ENCODE measurements at places on chromosomes 2 and 18.

DNA sequence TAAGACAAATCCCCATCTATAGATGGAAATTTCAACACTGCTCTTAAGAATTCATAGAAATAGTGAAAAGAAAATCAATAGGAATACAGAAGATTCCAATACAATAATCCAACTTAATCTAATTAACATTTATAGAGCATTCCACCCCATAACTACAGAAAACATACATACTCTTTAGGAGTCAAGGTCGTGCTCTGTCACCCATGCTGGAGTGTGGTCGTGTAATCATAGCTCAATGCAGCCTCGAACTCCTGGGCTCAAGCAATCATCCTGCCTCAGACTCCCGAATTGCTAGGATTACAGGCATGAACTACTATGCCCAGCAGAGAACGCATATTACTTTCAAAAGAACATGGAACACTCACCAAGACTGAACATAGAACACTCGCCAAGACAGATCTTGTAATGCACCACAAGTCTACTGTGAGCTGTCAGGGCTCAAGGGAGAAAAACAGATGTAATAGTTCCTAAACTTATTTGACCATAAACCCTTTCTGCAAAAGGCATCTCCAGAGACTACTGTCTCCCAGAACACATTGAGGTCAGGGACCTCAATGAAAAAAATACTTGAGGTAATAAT lies 14.1 kb downstream of the MEMO1 start:
- no peak for DNase-seq

DNA sequence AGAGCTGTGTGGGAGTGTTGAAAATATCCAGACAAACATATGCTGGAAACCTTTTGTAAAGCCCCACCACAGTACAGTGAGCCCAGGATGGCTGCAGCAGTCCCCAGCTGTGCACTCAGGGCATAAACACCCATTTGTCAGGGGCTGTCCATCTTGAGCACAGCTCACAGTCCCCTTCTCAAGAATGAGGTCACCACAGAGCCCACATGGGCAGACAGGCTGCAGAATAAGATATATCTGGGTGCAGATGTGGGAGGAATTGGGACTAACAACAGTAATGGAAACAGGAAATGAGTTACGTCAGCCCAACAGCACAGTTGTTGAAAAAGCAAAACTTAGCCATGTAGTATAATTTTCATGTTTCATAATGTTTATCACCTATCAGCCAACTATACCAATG lies 219.6 kb downstream of the ETAA1 start:
- no peak for DNase-seq

- DNase-seq = no peak
These were observed 43.5 kb upstream of the KCNG2 start for GRCh38 chr18:79754022-79754761.

DNA sequence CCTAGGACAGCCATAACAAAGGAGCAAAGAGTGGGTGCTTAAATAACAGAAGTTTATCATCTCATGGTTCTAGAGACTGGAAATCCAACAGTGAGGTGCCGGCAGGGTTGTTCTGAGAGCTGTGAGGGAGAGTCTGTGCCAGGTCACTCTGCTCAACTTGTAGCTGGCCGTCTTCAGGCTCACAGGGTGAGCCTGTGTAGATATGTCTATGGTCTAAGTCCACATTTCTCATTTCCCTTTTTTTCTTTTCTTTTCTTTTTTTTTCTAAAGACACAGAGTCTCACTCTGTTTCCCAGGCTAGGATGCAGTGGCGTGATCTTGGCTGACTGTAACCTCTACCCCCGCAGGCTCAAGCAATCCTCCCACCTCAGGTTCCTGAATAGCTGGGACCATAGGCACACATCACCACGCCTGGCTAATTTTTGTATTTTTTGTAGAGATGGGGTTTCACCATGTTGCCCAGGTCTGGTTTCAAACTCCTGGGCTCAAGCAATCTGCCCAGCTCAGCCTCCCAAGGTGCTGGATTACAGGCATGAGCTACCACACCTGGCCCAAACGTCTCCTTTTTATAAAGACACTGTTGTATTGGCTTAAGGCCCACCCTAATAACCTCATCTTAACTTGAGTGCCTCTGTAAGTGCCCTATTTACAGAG lies 142.2 kb downstream of the SP3 start:
- no peak for DNase-seq

DNA sequence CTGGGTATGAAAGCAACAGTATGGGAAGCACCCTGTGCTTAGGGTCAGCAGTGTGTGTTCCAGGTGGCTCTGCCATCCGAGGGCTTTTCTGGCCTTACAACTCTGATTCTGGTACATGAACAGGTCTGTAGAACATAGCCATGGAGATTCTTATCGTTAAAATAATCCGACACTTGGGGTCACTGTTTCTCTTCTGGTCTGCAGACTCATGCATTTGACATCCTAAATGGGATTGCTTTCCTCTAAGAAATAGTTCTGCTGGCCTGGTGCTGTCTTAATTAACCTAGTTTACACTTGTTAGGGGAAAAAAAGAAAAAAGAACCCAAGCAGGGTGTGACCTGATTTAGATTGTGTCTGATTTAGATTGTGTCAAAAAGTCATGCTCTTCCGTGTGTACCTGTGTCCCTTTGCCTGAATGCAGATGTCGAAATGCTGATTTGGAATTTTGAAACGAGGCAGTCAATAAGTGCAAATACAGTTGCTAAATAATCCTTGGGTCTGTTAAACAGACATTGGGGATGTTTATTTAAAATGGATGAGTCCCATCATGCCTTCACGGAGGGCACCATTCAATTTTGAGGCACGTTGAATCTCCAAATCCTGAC lies 59.6 kb downstream of the TRPM8 start:
- DNase-seq = no peak

GRCh38 chr2:216533609-216534008 lies 35.0 kb downstream of the RPL37A start:
- no peak for DNase-seq

- DNase-seq = no peak
These were observed 39.6 kb downstream of the SEMA4F start for GRCh38 chr2:74693668-74694067.

All from stimulated activated CD4-positive, alpha-beta T cell treated with anti-CD3 and anti-CD28 coated beads, TNF-alpha, amount 100 ng/mL, for 1 hour (primary cell).